KBM-7 (cell line): ENCODE measurements at places on chromosomes 5 and 9.

DNA sequence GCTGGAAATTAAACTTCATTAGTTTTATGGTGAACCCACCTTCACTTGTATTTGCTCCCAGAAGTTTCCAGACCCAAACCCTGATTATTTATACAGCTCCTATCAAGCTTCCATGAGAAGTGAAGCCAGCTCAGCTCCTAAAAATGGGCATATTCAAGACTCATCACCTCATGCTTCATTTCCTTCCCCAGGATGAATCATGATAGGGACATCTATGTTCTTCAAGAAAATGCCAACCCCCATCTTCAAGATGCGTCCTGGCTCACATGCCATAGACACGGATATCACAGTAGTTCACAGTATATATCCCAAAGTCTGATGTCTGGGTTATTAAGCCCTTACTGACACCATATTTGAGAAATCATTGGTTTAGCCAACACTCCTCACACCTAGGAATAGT, 217.6 kb downstream of the NPR3 start:
- no peak for DNase-seq

DNA sequence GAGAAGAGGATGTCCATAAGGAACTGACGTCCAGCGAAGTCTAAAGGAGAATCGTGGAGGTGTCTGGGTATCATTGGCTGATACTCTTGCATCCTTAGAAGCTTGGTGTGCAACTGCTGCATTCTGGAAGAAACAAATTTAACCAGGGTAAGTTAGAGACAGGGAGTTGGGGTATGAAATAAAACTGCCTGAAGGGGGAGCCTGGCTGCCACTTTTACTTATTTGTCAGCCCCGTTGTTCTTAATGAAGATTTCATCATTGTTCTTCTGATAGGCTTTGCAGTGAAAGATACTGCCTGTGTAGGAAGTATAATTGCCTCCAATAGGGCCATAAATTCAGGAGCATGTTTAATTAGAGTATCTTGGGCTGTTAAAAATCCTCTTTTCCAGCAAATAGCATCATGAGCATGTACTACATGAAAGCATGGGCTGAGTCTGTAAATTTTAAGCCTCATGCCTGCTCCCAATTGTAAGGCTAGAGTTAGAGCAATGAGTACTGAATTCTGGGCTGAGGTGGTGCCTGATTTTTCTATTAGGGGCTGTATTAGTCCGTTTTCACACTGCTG, 1264.5 kb upstream of the ACO1 start:
- peak; percentile 20 for DNase-seq

DNA sequence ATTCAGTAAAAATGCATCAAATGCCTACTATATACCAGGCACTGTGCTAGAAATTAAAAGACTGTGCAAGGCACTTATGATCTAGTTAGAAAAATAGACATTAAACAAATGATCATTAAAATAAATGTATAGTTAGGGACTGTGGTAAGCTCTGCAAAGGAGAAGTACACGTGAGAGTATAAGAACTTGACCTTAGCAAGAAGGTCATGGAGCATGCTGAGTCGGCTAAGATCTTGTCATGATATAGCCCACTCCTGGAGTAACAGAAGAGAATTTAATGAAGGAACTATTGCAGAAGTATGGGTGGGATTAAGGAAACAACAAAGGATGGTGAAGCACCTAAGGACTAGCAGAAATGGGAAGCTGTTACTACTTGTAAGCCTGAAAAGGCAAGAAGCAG, 23.5 kb upstream of the SAP30L start:
- DNase-seq = no peak

DNA sequence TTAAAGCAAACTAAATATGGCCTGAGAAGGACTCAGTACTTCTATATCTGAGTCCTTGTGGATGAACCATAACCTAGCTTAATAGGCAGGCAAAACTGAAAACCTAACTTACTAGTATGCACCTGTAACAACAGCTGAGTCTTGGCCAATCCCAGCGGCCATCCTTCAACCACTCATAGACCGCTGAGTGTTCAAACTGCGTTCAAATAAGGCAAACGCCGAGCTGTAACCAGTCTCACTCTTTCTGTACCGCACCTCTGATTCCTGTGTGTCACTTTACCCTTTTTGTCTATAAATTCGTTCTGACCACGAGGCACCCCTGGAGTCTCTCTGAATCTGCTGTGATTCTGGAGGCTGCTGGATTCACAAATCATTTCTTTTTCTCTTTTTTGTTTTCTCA, 170.5 kb downstream of the COL23A1 start:
- DNase-seq = no peak

DNA sequence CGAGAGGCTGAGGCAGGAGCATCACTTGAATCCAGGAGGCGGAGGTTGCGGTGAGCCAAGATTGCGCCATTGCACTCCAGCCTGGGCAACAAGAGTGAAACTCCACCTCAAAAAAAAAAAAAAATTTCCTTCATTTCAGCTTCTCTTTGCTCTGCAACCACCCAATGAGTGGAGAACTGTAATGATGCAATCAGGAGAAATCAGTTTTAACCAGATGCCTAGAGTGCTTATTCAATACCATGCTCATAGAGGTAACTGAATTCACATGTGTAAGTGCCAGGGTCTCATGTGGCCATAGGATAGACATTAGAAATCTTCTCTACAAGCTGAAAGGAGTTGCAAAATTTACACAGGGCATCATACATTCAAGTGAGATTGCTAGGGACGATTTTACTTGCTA, 70.6 kb downstream of the HMHB1 start:
- DNase-seq = no peak

GRCh38 chr5:119313658-119314605, 41.9 kb upstream of the TNFAIP8 start:
- no peak for DNase-seq

DNA sequence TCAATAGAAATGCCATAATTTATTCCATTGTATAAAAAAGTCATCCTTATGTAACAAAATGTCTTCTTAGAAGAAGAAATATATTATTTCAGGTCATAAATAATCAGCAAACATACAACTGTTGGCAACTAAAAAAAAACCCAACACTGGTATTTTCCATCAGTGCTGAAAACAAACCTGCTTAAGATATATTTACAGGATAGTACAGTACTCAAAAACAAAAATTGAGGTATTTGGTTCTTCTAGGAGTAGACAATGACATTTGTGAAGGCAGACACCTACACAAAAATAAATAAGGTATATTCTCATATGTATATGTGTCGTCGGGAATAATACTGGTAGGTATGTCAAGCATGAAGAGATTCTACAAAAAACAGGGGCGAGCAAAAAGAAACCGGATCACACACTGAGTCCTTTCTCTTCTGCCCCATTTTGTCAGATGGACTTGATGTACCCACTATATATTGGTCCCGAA, 2.9 kb downstream of the DUSP1 start:
- DNase-seq = no peak

DNA sequence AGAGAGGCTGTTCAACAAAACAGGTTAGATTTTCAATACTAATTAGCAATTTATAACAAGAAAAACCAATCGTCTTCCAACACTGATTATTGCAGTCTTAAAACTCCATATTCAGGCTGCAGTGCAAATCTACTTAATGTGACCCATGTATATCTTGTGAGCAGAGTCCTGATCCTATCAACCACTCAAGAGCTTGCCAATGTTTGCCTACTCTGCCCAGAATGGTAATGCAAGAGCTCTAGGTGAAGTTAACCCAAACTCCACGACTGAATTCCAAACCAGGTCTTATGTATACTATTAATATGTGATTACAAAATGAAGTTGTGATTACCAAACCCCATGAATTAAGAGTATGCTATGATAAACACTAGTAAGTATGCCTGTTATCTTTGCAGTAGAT, 17.1 kb downstream of the EFNA5 start:
- DNase-seq = no peak

- DNase-seq = no peak
Observed at GRCh38 chr9:2255128-2255527, 240.0 kb downstream of the SMARCA2 start.

DNA sequence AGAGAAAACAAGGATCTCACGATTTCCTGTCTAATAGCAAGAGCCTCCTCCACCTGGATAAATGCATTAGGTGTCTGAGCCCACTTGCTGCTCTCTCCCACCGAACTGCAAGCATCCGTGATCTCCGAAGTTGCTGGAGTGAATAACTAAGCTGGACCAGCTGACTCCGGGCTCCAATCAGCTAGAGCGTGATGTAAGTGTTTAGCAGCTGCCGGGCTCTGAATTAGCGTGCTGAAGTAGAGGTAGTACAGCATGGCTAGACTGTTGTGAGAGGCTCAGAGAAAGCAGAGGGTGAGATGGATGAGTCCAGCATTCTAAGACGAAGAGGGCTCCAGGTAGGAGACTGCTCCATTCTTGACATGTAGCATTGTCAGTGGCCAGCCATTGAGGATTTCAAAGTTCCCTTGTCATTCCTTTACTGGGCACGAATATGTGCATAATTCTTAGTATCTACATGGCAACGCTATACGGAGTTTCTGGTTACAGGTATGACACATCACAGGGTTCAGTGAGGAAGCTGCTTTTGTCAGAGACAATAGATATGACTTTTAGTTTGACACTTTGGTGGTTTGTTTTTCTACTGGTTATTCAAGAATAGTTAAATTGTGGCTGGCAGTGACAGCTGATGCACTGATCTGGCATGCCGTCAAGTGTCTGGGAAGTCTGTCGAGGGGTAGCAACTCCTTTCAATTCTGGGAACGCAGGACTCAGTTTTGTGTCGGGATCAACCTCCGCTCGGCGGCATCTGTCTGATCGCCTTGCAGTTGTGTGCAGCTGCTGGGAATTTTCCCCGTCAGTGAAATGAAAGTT, 232.6 kb downstream of the MAST4 start:
- no peak for DNase-seq

DNA sequence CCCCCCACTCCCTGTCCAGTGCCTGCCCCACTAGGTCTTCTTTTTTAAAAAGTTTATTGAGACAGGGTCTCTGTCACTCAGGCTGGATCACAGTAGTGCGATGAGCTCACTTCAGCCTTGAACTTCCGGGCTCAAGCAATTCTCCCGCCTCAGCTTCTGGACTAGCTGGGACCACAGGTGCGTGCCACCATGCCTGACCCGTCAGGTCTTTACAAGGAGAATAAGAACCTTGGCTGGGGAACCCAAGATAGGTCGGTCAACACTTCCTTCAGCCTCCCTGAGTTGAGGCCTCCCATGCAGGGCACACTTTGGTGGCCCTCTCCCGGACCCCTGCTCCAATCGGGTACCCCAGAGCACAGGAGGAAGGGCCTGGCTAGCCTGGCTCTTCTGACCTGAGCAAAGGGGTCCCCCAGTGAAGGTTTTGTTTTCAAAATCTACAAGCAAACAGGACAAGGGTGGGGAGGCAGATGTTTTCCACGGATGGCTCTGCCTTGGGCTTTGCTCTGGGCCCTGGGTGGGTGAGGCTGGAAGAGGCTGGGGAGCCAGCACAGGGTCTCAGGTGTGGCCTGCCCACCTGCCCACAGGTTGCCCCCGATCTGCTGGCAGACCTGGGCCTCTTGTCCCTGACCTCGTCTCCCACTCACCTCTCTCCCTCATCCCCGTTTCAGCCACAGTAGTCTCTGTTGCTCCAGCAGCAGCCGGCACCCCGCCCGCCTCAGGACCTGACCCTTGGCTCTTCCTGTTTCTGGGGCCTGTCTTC, 108.7 kb upstream of the PHYKPL start:
- DNase-seq = no peak

DNA sequence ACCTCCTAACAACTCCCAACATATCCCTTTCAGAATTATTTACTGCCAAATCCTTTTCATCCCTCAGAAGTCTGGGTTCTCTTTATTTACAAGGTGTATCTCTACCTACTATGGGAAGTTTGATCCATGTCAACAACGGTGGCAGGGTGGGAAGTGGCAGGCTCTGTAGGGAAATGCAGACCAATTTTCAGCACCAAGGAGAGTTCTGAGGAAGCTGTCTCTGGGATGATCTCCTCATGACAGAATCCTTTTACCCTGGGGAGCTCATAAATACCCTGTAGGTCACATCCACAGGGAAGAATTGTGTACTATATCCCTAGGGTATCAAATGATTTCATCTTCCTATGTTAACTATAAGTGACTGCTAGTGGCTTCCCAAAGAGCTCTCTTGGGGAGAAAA, 107.8 kb upstream of the NEK6 start:
- peak; percentile 19 for DNase-seq

GRCh38 chr9:34211395-34211794, 32.6 kb downstream of the UBAP1 start:
- no peak for DNase-seq

DNA sequence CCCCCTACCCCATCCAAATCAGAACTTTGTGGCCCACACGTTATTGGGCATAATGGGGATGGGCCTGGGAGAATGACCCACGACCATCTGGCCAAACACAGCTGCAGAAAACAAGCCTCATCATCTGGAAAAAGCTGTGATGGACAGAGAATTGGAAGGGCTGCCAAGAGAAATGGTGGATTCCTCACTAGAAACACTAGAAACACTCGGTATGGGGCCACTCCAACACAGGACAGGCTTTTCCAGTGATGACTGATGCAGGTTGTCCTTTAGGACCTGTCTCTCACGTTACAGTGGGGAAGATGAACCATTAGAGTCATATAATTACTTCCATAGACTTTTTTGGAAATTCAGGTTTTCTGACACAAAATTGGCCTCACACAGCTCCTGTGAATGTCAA, 172.4 kb upstream of the TARS1 start:
- no peak for DNase-seq

DNA sequence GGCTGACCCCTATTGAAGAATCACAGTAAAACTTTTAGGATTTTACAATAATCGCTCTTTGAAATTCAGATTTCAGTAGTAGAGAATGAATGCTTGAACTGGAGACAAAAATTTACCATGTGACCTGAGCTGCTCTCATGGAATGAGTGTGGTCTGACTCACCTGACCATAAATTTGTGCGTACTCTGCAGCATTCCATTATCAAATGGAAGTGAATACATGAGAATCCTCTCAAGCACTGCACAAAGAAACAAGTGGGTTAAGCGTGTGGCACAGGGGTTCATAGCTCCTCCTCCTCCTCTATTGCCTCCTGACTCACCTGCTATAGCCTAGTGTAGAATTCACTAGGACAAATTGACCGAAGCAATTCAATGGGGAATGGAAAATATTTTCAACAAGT, 269.8 kb upstream of the CDH9 start:
- no peak for DNase-seq

- DNase-seq = no peak
Observed at GRCh38 chr5:15004506-15004905, 132.9 kb upstream of the ANKH start.

- DNase-seq = no peak
Observed at GRCh38 chr9:108017671-108018070, 528.1 kb upstream of the KLF4 start.

DNA sequence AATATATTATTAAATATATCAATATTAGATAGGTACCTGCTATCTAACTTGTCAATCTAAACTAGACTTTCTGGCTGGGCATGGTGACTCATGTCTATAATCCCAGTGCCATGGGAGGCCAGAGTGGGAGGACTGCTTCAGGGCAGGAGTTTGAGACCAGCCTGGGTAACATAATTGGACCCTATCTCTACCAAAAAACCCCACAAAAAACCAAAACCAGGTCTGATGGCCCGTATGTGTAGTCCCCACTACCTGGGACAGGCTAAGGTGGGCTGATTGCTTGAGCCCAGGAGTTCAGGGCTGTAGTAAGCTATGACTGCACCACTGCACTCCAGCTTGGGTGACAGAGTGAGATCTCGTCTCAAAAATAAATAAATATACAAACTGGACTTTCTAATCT, 55.0 kb downstream of the PJA2 start:
- DNase-seq = no peak
